ENCODE measurements at places on chromosomes 5 and 9.

- no peak for DNase-seq
These were observed 4.4 kb upstream of the ELL2 start for GRCh38 chr5:95966005-95966404.

DNA sequence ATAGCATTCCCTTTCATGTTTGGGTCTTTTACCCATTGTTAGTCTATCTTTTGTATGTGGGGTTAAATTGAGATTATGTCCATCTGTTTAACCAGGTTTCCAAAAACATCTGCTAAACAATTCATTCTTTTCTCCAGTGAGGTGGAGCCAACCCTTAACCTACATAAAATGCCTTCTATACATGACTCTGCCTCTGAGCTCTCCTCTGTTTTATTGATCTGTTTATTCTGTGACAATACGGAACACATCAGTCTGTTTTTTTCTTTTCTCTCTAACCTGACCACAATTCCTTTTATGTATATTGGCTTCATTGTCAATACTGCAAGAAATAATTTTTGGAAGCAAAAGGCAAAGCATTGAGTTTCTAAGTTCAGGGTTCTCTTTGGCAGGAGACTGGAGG lies 9.9 kb upstream of the ARL15 start:
- no peak for DNase-seq

DNA sequence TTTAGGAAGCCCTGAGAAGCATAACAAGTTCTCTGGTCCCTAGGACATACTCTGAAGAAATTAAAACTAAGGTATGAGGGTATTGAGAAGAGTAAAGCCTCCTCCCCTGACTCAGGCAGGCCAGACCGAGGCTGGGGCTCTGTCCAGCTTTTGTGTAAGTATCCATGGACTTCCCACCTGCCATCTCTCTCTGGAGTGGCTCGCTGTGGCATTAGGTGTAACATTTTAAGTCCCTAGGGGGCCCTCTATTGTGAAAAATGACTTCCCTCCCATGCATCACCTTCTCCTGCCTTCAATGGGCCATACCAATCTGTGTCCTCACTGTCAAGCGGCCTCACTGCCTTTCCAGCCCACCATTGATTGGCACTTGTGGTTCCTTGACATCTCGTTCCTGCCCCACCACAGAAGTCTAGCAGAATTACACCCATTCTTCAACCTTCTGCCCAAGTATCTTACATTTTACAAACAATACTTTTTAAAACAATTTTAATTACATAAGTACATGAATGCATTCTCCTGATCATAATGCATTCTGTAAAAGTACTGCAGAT lies 205.5 kb downstream of the SLIT3 start:
- DNase-seq: peak; percentile 17

DNA sequence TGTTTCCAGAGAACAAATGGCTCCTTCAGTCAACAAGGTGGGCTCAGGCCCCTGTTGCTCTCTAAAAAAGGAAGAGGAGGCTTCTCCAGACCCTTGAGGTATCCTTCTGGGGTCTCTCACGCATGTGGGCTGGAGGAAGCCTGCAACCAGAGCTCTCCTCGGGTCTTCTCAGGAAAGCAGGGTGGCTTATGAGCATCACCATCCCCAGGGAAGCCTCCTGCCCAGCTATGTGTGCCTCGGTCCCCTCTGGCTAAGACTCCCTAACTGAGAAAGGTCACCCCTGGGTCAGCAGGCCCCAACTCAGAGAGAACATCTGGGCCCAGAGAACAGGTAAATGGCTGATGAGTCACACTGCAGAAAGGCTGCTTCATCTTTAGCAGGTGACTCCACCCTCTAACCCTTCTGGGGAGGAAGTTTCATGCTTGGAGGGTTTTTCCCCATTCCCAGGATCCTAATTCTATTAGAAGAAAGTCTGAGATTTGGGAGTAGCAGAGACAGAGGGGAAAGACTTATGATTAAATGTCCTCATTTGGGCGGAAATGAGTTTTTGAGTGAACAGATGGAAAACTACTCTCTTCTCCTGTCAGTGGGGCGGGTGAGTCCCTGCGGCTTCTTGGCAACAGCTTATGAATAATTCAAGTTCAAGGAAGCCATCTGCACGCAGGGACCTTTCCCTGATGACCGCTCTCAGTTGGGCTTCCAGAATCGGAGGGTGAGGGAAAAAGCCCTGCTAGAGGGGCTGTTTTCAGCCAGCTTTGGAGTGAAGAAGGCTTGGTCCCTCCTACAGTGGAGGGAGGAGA lies 41.9 kb downstream of the TGFBI start:
- no peak for DNase-seq

DNA sequence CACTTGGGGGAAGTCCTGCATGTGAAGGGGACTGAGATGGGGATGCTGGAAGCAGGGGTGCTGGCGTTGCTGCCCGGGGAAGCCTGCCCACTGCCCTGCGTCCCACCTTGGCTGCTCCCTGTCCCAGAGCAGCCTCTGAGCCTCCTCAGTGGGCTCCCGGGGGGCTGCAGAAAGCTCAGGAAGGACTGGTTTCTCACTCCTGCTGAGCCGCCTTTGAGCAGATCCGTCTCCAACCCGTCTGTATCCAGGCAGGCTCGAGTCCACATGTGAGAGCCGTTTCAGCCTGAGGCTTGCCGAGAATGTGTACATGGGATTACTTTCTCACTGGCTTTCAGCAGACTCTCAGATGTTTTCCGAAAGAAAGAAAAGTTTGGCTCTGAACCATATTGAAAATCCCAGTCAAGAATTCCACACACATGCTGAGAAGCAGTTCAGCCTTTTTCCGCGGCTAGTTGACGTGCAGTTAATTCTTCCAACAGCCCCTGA lies 95.3 kb upstream of the COL5A1 start:
- no peak for DNase-seq

- no peak for DNase-seq
These were observed 59.5 kb downstream of the MUSK start for GRCh38 chr9:110728058-110728457.

DNA sequence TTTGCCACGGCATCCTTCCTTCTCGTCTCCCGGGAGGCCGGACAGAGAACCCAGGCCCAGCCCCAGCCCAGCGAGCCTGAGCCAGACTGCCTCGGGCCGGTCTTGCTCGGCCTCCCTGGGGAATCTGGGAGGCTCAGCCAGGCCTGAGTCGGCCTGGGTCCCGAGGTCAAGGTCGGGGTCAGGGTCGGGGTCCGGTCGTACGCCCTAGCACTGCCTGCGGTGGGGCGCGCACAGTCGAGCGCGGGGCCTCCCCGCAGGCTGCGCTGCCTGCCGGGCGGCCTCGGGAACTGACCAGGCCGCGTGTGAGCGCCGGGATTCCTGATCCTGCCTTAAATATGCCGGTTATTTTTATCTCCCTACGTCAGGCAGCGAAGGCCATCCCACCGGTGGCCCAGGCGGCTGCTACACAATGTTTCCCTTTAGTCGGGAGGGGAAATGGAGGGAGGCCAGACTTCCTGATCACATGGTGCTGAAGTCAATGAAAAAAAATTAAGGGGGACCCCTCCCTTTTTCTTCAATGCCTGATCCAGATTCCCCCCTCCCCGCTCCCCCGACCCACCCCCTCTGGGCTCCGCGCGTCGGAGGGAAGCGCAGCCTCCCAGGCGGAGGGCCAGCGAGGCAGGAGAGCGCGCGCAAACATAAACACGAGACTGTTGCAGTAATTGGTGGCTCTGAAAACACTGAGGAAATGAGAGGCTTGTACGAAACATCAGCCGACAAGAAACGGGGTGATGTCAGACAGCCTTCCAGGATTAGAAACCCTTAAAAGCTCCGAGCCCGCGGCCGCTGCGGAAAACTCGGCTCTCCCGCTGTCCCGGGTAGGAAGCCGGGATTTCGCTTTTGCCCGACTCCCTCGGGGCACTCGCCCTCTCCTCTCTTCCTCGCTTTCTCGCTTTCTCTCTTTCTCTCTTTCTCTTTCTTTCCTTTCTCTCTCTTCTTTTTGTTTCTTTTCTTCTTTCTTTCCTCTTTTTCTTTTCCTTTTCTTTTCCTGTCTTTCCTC lies 148.2 kb upstream of the KLF4 start:
- no peak for DNase-seq

DNA sequence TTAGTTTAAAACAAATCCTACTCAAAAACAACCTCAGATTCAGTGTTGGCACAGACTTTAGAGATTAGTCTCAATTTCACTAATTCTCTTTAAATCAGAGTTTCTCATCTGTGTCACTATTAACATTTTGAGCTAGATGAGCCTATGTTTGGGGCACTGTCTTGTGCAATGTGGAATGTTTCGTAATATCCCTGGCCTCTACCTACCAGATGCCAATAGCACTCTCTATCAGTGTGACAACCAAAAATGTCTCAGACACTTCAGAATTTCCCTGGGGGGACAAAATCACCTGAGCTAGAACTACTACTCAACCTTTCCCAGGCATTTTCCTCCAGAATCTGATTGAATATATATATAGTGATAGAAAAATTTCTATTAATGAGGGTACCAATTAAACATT lies 465.2 kb upstream of the RGMB start:
- DNase-seq: peak; percentile 27

- no peak for DNase-seq
These were observed 366.4 kb downstream of the PSAT1 start for GRCh38 chr9:78663369-78663768.

DNA sequence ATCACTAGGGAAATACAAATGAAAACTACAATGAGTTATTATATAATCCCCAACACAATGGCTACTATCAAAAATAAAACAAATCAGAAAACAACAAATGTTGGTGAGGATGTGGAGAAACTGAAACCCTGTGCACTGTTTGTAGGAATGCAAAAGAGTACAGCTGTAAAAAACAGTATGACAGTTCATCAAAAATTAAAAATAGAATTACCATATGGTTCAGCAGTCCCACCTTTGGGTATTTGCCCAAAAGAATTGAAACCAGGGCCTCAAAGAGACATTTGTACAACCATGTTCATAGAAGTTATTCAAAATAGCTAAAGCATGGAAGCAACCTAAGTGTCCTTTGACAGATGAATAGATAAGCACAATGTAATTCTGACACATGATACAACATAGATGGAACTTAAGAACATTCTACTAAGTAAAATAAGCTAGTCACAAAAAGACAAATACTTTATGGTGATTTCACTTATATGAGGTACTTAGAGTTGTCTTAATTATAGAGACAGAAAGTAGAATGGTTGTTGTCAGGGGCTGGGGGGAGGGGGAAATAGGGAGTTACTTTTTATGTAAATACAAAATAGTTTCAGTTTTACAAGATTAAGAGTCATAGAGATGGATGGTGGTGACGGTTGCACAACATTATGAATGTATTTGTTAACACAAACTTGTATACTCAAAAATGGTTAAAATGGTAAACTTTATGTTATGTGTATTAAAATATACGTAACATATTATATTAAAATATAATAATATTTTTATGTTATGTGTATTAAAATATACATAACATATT lies 102.8 kb downstream of the KCTD16 start:
- DNase-seq: peak; percentile 14

- no peak for DNase-seq
These were observed 1.5 kb upstream of the TMED7 start for GRCh38 chr5:115627295-115627865.

DNA sequence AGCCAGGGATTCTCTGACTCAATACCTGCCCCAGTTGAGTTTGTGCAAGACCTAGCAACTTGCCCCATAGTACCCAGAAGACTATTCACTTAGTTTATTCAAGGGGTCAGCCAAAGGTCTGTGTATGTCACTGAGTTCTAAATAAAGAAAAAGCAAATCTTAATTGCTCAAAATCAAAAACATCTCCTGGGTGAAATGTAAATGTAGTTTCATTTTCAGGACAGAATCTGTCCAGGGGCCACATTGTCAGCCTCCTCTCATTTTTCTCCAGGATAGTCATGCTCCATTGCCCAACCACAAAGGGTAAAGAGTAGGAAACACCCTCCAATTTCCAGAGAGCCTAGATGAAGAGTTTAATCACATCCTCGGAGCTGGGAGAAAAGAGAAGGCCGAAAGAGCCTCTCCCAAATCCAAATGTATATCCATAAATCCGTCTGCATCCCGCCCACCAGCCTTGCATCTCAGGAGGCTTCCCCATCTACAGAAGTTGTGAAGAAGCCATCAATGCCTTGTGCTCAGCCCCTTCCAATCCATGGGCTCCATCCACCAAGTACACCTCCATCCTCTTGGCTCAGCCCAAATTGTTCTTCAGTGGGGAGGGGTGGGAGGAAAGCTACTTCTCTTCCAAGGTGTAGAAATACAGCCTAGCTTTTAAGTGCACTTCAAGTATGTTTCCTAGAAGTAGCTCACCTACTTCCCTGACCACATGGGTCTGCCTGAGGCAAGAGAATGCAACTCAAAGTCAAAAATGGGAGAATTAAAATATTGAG lies 26.9 kb downstream of the ADAM19 start:
- peak; percentile 95 for DNase-seq

- DNase-seq: no peak
These were observed 26.4 kb downstream of the SURF6 start for GRCh38 chr9:133309608-133310007.

GRCh38 chr5:168612123-168612522 lies 33.0 kb upstream of the PANK3 start:
- DNase-seq: no peak

DNA sequence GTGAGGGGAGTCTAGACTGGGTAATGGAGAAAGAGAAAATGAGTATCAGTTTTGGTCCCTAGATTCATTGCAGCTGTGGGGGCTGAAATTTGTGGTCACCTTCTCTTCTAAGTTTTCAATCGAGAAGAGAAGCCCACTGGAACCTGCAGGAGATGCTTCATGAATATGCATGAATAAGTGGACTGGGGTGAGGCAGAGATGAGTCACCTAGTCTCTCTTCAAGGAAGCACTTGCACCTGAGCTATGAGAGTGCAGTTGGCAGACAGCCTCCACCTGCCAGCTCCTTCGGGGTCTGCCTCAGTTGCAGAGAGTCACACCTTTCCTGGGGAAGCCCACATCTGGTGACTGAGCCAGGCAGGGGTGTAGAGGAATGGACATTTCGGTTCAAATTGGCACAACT lies 69.1 kb downstream of the ZNF366 start:
- peak; percentile 49 for DNase-seq

- no peak for DNase-seq
These were observed 4.6 kb downstream of the ISL1 start for GRCh38 chr5:51387884-51388275.

- DNase-seq: no peak
These were observed 13.6 kb upstream of the SHB start for GRCh38 chr9:38082446-38083287.

- peak; percentile 21 for DNase-seq
These were observed 277.0 kb downstream of the DIRAS2 start for GRCh38 chr9:90365666-90366065.

DNA sequence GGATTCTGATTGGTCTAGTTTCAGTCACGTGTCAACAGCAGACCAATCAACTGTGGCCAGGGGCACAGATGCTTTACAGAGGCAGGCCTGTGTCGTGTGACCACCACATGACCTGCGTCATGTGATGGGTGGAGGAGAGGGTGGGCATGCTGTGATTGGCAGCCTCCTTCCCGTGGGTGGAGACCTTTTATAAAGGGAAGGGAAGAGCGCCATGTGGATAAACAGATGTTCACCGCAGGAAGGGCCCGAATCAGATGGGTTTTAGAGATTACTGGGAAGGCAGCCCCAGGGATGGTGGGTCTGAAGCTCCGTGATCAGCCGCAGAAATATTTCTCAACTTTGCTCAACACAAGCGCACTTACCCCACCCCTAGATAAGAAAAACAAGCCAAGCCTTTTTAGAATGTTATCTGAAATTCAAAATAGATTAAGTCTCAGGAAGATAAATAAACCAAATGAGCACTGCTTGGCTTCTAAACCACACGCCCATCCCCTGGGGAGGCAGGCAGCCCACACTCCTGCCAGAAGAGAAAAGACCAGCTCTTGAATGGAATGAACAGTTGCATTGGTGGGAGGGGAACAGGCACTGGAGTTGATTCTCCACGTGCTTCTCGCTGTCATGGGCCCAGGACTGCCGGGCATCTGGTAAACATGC lies 43.6 kb downstream of the ROPN1L start:
- no peak for DNase-seq

- DNase-seq: no peak
These were observed 13.3 kb upstream of the LPCAT1 start for GRCh38 chr5:1536871-1537602.

Measured in MCF 10A (cell line).